ENCODE measurements at places on chromosomes 5 and 9.

GRCh38 chr5:62326302-62326701, 20.3 kb downstream of the KIF2A start:
- DNase-seq: no peak

DNA sequence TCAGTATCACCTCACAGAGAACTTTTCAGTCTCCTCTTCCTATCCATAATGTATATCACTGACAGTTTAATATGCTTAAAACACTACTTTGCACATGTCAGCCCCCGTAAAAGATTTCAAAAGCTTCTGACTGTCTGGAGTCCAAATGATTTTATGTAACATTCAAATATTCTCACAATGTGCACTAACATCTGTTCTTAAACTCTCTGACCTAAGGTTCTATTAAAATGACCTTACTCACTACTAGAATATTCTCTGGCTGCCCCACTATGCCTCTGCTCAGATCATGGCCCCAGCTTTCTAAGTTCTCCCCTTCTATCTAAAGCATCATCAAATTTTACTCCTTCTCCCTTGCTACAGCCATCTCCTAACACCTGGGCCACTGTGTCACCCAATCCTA, 52.5 kb downstream of the AP3B1 start:
- no peak for DNase-seq

GRCh38 chr5:24986326-24986725, 341.5 kb upstream of the CDH10 start:
- no peak for DNase-seq

DNA sequence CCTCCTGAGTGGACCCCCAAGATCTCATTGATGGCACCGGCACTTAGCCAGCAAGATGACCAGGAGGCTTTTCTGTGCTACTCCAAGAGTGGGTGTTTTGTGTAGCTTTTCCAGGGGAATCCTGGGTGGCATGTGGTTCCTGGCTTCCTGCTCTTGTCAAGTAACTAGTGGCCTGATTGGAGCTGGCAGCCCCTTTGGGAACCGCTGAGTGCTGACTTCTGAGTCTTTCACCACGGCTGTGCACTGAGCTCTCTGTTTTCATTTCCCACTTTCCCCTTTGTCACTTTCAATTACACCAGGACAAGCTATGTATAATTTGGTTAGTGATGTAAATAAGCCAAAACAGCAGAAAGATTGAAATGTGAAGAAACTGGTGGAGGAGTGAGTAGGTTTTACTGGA, 255.4 kb downstream of the GOLPH3 start:
- no peak for DNase-seq

DNA sequence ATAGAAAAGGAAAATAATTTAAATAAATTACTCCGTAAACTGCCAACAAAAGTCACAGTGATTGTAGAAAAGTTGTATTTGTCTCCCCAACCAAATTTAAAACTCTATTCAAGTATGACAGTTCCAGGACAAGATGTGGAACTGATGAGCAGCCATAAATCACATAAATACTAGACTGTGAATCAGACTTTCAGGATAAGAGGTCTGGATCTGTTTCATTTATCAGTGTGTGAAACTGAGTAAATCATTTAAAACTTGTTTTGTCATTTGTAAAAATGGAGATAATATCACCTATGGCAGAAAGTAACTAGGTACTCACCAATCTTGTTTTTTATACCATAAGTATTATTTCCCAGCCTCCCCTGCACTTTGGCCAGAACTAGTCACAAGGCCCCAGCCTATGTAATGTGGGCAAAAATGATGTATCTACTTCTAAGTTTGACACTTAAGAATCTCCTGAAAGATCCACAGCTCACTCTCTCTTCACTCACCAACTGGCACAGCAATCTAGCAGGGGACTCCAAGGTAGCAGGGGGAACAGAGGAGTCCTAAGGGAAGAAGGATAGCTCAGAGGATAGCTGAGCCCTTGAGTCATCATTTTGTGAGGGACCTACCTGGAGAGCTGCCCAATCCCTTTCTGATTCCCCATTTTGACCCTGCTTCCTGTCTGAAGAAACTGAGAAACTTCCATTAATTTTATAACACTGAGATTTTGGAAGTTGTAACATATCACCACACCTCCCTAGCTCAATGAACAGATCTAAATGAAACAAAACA, 31.6 kb downstream of the TMEM161B start:
- no peak for DNase-seq

DNA sequence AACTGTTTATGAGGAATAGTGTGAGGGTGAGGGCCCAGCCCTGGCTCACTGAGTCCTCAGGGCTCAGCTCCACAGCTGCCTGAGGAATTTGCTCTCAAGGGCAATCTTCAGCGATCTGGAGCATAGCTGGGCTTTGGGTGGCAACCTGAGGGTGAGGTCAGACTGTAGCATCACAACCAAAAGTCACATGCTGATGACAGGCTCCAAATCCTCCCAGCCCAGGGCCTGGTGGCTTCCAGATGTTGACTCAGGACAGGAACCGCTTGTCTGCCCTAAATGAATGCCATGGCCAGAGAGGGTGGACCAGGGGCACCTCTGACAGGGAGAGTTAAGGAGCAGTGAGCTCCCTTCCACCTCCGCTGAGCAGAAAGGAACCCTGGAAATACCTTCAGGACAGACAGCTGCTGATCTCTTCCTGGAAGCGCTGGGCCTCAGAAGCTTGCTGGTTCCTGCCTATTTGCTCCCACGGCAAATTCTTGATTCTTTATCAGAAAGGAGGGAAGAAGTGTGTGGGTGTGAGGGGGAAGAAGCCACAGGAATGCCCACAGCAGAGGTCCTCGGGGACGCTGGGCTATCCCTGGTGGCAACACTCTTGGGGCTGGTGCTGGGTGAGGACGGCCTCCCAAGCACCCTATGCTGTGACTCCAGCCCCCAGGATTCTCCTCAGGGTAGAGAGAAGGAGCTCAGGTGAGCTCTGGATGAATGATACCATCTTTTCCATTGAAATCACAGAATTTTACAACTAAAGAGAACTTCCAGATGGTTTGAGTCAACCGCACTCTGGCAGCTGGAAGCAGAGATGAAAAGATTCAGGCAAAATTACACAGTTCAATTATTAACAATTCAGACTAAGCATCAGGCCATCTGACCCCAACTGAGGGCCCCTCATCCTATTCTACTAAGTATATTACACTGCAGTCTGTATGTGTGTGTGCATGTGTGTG, 13.8 kb upstream of the CTSL start:
- no peak for DNase-seq

DNA sequence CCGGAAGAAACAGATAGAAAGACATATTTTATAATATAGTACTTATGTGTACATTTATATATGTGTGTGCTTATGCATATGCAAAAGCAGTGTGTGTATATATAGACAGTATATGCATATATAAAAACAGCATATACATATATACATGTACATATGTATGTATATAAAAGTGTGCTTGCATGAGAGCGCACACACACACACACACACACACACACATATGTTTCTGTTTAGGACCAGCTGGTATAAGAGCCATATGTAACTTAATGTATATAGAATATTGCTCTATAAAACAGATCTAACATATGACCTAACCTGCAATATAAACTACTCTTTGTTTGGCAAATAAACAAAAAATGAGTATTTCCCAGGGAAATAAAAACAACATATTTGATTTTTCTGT, 65.1 kb upstream of the CDH9 start:
- no peak for DNase-seq

DNA sequence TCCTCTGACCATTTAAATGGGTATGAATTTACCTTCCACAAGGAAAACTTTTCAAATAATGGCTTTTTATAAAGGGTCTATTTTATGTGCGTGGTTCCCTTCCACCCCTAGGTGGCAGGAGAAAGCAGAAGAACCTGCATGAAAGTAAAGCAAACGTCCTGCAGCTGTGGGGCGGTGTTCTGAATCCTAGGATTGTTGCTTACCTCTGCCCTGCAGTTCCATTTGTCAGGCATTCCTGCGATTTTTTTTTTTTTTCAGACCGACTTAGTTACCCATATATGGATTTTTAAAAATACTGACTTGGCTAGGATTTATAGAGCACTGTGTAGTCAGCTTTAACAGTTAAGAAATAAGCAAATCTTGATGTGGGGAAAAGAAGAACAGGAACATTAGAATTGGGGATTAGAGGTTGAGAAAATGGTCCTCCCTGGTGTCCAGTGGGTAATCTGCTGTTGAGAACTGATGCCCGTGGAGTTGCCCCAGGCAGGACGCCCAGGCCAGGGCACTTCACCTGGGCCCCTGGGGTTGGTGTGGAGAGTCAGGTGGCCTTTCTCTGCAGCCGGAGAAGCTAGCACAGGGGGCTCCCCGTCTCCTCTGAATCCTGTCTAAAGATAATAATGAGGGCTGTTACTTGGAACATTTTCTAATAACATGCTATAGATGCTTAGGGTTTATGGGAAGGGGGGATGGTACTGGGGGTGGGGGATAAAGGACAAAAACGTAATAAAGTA, 30.4 kb upstream of the LTC4S start:
- DNase-seq: peak; percentile 42

Data from pancreas (tissue), 10 donors.